Activated CD8-positive, alpha-beta T cell treated with anti-CD3 and anti-CD28 coated beads for 36 hours (primary cell): ENCODE measurements at places on chromosomes 2 and 18. TPM values are rescaled to one million over a fixed set of nuclear protein-coding genes. Genes with fewer than 3 reads are reported as not detected.

- peaks cover 1% of the 10 kb centered on the region for H3K27me3 ChIP-seq
- H3K4me1 ChIP-seq = peaks cover 9% of the 10 kb centered on the region
- H3K27ac ChIP-seq = no peak overlapping the region
- H3K4me3 ChIP-seq = no peak overlapping the region
Measured at GRCh38 chr18:63070767-63071502, 248.6 kb downstream of the BCL2 start.

DNA sequence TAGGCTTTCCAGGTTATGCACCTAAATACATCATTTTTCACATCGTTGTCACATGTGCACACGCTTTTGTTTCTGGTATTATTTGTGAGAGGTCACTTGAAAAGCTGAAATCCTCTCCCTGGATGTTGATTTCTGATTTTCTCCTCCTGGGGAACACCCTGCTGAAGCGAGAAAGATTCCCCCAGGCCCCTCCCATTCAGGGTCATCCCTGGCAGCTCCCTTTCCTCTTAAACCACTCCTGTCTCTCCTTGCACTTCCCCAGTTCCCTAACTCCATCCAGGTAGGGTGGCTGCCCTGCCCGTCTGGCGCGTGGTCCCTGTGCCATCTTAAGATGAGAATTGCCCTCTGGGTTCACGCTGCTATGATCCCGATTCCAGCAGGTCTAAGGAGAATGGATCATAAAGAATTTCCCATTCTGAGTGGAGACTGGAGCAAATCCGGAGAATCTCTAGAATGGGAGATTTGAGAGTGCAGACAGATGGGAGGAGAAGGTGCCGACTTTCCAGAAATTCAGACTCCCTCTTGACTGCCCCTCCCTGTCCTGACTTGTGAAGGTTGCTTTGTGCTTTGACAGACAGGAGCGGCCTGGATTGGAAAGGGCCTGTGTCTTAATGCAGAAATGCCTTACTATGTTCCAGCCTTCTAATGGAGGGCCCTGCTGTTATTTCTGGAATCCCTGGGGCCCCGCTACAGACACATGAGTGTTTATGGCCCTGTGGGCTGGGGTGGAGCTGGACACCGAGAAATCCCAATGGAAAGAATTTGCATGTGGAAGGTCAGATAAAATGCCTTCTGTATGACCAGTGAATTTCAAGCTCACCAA lies 1.3 kb upstream of the YWHAQ start:
- no peak for DNase-seq
- H3K36me3 ChIP-seq = peaks cover 32% of the 10 kb centered on the region
- peaks cover 32% of the 10 kb centered on the region for H3K4me1 ChIP-seq
- H3K4me3 ChIP-seq = peak overlapping the region; percentile 99

DNA sequence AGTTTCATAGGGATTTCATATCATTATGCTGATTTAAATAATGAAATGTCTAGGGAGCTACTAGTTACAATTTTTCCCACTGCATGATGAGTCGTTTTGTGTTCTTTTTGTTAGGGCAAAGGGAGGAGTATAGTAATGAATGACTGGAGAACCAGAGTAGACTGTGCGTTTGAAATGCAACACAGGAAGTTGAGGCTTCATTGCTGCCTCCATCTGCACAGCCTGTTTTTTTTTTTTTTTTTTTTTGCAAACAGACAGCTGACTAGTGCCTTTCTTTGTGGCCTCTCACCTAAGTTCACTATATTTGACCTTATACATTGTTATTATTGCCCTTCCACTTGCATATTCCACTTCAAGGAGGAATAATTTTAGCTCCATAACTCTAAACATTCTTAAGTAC lies 286.7 kb upstream of the LRRTM1 start:
- DNase-seq = no peak
- no peaks in the 10 kb centered on the region for H3K4me1 ChIP-seq

- peaks cover 60% of the 10 kb centered on the region for H3K4me1 ChIP-seq
- peak; percentile 88 for DNase-seq
- H3K27me3 ChIP-seq = no peaks in the 10 kb centered on the region
Measured at GRCh38 chr2:172465417-172466334, 38.3 kb downstream of the ITGA6 start.

- H3K4me3 ChIP-seq = no peak overlapping the region
- no peaks in the 10 kb centered on the region for H3K4me1 ChIP-seq
- no peaks in the 10 kb centered on the region for H3K36me3 ChIP-seq
- no peak overlapping the region for H3K27ac ChIP-seq
Measured at GRCh38 chr2:192669505-192670091, 474.9 kb upstream of the TMEFF2 start.

DNA sequence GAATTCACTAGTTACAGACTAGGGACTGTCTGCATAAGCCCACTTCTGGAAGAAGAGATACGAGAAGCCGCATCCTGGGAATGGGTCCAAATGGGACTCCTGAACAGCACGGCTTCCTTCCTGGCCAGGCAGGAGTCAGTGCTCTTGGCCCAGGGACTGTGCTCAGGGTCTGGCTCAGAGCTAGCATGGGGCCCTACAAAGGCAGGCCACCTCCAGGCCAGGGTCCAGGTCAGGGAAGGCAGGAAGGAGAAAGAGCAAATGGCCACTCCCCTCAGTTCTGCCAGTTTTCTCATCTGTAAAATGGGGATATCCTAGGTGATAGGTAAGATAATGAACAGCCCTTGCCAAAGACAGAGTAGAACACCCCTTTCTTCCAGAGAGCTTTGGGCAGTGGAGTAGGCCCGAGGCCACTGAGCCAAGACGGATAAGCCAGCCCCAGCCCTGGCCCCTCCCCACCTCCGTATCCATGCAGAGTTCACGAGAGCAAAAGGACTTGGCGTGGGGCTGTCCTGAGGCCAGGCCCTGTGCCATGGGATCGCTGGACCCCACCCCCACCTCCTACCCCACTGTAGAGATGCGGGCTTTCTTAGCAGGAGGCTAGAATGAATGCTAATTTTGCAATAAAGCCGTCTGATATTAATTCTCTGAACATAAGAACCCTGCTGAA lies 190.1 kb downstream of the MGAT5 start:
- peaks cover 3% of the 10 kb centered on the region for H3K36me3 ChIP-seq
- no peak overlapping the region for H3K4me3 ChIP-seq
- H3K4me1 ChIP-seq = no peaks in the 10 kb centered on the region

- no peak overlapping the region for H3K27ac ChIP-seq
- H3K4me1 ChIP-seq = no peaks in the 10 kb centered on the region
Measured at GRCh38 chr2:4840791-4841190, 851.4 kb upstream of the SOX11 start.

The OTX1 gene
- total RNA-seq = not detected

The TWIST2 gene
- not detected for total RNA-seq
